ENCODE measurements at places on chromosomes 5 and 9. TPM values are rescaled to one million over a fixed set of nuclear protein-coding genes. Genes with fewer than 3 reads are reported as not detected.
A peak's percentile ranks its signal among the peaks of the same experiment; 100 is the strongest.

LTC4S gene
- 9.6 TPM for total RNA-seq

FBXW2 gene
- total RNA-seq, result 66.9 TPM

PCDHGA8 gene
- total RNA-seq, result 0.87 TPM

THOC3 gene
- total RNA-seq, result 15.6 TPM

GRCh38 chr5:15234366-15234765 lies 265.6 kb upstream of the FBXL7 start:
- no peak for DNase-seq

DNA sequence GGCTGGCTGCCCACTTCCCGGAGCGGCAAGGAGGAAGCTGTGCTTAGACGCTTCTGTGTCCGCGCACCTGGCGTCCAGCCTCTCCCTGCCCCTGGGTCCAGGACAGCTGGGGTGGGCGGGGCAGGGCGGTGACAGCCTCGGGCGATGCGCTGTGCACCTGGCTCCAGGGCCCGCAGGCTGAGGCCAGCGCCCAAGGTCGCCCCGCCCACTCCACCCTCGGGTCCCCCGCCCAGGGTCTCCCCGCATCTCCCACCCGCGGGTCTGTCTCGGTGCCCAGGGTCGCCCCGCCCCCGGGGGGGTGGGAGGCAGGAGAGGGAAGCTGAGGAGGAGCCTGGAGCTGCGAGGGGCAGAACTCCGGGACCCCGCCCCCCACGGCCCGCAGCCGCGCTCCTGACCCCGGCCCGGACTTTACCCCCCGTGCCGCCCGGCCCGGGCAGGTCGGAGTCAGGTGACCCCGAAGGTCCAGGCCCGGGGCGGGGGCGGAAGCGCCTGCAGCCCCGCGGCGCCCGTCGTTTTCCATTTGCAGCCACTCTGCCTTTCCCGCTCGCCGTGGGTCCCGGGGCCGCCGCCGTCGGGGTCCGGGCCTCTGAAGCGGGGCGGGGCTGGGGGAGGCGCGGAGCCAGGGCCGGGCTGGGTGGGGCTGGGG lies at the start of gene ENTPD8:
Gene ENTPD8 (minus strand): TSS at position 69 of the 646 bp plus-strand sequence. CDS start 3,072 bp downstream, outside the sequence.
- DNase-seq, result no peak

DNA sequence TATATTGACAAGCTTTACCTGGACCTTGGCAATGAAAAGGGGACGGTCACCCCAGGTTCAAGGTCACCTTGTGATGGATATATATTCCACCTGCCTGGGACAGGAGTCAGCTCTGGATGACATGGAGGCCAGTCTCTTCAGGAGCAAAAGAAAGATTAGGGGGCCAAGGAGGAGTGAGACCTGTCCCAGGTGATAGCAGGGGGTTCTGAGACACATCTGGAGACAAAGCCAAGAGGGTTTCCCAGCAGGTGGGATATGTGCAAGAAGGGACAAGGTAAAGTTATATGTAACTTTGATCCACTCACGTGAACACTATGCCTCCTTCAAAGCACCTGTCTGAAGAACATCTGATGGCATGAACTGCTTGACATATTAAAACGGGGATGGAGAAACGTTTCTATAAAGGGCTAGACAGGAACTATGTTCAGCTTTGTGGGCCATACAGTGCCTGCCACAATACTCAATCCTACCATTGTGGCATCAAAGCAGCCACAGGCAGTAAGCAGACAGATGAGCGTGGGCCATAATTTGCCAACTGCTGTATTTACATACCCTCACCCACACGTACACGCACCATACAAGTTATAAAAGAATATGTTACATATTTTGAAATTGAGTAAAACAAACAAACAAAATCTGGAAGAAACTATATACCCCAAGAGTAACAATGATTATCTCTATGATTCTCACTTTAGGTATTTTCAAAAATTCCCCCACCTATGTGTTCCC lies 62.9 kb upstream of the ZNF622 start:
- no peak for DNase-seq

DNA sequence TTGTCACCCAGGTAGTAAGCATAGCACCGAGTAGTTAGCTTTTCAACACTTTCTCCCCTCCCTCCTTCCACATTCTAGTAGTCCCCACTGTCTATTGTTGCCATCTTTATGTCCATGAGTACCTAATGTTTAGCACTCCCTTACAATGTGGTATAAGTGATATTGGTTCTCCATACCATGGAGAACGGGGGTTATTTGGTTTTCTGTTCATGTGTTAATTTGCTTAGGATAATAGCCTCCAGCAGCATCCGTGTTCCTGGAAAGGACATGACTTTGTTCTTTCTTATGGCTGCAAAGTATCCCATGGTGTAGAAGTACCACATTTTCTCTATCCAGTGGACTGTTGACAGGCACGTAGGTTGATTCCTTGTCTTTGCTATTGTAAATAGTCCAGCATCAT lies 353.9 kb downstream of the ADGRV1 start:
- no peak for DNase-seq

DNA sequence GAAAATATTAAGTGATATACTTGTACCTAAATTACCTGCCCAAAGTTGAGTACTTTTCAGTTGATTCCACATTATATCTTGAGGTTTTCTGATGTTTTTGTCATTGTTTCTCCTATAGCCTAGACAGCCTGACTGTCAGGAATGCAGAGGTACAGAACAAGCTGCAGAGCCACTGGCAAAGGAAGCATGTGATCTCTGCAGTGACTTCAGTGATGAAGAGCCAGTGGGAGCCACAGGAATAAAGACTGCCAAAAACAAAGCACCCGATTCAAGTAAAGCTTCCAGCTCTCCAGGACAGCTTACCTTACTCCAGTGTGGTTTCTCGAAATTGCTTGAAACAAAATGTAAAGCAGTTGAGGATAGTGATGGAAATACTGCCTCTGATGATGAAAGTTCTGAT lies 96.3 kb downstream of the ERCC6L2 start:
- DNase-seq, result no peak

DNA sequence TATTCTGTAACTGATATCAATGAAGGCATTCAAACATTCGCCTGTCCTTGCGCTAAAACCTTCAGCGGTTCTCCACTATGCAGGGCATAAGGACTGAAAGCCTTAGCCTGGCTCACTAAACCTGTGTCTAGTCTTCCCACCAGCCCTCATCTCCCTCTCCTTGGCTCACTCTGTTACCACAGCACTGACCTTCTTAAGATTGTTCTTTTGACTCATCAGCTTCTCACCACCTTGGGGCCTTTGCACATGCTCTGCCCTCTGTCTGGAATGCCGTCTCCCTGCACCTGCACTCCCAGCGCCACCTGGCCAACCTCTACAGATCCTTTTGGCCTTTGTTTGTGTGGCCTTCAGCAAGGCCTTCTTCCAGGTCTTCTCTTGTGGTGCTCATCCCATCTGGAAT lies 131.8 kb upstream of the IER5L start:
- peak; percentile 55 for DNase-seq

GRCh38 chr5:172450861-172451695 lies 3.2 kb downstream of the SH3PXD2B start:
- DNase-seq, result peak; percentile 81

GRCh38 chr5:119071561-119071995 lies 691 bp downstream of the DMXL1 start:
- no peak for DNase-seq

DNA sequence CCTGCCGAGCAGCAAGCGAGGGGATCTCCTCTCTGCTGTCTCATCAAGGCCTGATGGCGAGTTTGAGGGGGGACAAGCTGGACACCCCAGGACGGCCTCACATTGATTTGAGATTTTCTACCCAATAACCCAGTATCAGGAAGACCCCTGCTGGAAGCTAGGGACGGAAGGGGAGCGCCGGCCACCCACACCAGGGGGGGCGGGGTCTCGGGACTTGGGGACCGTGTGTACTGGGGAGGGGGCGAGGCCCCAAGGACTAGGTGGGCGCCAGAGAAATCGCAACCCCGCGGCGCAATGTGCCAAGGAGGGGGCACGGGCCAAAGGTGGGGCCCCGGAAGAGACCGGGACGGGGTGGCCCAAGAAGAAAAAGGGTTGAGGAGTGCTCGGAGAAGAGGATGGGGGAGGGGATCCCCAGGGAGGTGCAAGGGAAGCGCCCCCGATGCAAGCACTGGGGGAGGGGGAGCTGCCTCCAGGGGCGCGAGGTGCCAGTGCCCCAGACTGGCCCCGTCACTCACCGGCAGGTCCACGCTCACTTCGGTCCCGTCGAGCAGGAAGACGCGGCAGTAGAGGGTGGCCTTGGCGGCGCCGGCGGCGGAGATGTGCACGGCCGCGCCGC lies 1.1 kb downstream of the EPB41L4B start:
- no peak for DNase-seq

DNA sequence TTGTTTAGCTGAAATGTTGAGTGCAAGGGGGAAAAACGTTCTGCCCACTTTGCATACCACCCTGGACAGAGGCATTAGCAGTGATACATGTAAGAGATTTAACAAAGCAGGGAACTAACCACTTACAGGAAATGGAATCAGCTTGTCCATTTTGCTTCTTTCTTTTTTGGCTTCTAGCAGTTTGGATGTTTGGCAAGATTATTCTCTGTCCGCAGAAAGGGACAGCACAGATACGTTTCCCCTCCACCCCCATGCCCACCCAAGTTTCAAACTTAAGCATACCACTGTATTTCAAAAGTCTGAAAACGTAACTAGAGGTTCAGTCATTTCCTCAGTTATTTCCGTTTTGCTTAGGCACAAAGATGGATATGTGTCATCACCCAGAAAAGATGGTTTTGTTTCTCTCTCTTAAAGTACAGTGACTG lies 118.4 kb downstream of the GDNF start:
- no peak for DNase-seq

DNA sequence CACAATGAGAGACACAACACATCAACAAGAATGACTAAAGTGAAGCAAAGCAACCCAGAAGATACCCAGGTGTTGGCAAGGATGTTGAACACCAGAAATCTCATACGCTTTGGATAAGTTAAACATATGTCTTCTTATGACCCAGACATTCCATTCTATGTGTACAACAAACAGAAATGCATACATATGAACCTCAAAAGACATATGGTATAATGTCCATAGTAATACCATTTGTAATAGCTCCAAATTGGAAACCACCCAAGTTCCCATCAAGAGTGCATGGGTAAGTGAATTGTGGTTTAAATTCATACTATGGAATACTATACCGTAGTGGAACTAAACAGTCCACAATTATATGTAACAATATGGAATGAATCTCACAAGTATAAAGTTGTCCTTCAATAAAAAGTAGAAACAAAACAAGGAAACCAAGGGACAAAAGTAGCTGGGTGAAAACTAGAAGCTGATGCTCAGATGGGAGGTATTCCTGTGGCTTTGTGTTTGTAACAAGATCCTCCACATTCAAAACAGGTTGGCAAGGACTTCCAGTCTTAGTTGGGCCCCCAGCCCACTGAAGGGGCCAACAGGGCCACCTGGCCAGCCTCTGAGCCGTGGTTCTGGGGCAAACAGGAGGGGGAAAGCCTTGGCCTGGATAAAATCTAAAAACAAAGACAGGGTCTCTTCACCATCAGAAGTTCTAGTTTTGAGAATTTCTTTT lies 171.8 kb upstream of the PITX1 start:
- peak; percentile 26 for DNase-seq

Measured in mesenteric fat pad (tissue), 1 donor.